ENCODE measurements at places on chromosomes 2 and 18.

- no peak for DNase-seq
Observed at GRCh38 chr2:179340678-179341077, 76.0 kb upstream of the SESTD1 start.

DNA sequence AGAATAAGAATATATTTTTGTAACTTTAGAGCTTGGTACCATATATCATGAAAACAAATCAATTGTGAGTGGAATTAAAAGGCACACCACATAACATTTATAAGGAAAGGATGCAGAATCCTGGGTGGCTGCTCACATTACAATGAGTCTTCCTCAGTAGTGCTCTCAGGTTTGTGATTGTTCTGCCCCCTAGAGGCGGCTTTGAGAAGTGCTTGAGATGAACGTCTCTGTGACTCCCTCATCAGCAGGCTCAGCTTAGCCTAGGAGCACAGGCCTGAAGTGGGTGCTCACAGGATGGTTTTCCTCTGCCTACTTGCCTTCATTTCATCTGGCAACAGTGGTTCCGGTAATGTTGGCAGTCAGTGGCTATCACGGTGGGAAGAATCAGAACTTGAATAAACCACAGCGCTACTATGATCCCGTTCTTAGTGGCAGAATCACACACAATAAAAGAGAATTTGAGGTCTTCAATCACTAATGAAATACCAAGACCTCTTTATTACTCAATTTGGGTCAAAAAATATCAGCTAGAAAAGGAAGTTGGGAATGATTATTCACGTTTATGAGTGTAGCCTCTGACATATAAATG is 38.1 kb upstream of the B4GALT6 start:
- peak; percentile 81 for DNase-seq

DNA sequence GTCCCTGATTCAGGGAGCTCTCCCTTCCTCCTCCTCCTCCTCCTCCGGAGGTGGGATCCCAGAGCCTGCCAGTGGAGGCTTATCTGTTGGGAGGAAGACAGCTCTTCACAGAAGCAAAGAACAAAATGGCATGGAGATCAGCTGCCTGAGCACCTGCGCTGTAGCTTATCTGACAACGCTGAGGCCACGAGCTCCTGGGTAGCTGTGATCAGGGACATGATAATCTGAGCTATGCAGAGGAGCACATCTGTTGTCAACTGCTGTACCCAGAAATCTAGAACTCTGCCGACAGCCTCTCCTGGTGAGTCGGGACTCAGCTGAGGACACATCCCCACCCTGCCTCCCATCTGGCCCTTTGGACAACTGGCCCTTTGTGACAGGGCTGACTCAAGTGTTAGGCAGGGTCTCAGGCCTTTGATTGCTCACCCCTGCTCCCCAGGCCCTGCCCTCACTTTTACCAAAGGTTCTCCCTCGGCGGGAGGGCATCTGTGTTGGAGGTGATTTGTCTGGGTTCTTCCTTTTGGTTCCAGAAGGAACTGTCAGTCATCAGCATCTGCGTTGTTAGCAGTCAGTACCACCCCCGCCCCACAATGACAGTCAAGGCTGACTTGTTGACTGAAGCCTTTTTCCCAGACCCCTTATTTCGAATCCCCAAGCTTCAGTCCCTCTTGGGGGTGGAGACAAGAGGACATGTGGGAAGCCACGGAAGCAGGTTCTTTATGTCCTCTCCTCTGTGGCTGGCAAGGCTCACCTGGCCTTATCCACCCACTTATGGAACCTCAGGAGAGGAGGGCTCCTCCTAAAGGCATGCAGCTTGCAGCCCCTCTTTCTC is 5.9 kb upstream of the CNNM3 start:
- DNase-seq: no peak

DNA sequence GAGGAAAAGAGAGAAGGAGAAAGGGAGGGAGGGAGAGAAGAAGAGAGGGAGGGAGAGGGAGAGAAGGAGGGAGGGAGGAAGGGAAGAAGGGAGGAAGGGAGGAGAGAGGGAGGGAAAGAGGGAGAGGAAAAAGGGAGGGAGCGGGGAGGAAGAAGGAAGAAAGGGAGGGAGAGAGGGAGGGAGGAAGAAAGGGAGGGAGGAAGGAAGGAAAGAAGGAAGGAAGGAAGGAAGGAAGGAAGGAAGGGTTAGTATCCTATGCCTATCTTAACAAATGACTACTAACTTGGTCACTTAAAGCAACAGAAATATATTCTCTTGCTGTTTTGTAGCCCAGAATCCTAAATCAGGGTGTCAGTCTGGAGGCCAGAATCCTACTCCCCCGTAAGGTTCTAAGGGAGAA is 52.1 kb downstream of the CMPK2 start:
- no peak for DNase-seq

DNA sequence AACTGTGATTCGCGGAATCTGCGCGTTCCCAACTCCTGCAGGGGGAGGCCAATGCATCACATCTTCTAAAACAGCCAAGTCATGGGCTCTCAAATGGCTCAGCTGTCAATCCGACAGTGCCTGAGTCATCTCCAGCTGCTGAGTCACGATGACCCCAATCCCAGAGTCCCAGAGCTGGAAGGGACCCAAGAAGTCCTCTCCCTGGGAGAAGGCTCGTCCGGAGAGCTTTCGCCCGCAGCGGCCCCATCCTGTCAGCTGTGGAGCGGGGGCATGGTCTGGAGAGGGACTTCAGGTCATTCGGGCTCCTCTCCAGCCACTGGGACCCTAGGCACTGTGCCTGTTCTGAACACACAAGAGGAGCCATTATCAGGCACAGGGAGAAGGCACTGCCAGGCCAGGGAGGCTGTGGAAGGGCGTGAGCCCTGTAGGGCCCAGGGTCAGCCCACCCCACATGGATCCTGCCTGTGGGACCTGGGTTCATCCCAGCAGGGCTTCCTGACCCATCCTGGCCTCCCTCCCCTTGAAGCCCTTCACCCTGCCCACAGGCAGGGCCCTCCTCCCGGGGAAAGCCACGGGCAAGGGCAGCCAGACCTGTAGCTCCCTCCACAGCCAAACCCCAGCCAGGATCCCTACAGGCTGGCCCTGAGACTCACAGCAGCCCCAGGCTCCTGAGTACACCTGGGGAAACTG is 47.6 kb upstream of the GPC1 start:
- DNase-seq: no peak

DNA sequence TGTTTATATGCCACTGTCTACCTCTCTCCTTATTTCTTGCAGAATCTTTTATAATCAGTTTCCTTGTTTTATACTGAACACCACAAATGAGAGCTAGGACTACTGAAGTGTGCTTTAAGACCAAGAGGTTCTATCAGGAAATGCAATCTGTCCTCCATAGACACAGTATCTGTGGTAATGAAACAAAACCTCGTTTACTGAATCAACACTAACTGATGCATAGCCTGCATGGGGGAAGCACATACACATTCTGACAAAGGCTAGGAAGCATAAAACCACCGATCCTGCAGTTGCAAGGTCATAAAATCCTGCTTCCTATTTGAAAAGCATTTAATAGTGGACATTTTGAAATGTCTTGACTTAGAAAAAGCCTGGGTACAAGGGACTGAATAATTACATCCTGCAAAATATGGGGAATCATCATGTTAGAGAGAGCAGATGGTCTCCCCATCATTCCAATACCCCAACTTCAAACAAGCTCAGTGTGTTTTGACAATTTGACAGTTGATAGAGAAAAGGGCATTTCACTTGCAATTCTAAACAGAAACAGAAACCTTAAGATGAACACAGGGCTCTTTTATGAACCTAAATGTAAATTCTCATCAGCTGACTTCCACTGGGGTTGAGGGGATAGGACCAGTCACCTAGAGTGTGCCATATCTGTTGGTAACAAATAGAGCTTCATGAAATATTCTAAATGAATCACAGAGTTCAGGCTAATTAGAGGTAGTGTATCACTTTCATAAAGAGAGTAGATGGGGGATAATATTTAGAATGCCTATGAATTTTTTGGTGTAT is 1845.6 kb upstream of the PIK3C3 start:
- no peak for DNase-seq

GRCh38 chr2:220499225-220499624 is 871.8 kb downstream of the SLC4A3 start:
- no peak for DNase-seq

DNA sequence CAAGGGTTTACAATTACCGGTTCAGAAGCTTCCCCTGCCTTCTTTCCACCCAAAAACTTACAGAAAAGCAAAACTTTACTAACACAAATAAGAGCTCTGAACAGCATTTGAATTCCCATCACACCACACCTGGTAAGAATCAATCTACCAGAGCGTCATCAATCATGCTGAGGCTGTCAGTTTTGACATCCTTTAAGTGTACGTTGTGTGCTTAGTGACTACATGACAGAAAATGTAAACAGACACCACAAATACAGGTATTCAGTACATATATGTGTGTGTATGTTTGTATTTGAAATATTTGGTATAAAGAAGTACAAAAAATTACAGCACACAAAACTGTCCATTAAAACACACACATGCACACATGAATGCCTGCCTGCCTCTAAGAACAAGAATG is 523.5 kb downstream of the TMEM182 start:
- no peak for DNase-seq

DNA sequence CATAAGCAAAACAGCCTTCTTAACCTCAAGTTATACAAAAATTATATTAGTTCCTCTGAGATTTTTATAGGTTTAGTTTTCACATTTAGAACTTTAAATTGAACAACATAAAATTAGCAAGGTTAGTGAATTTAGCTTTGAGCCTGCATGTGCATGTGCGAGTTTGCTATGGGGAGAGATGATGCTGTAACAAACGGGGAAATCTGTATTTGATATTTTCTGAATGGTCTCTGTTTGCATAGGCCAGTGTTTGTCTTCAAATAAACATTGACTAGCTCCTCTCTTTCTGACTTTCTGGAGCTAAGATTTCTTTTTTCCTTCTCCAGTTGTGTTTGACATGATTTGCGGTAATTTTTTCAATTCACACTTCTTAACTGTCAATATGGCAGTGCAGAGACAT is 30.9 kb upstream of the IL18RAP start:
- no peak for DNase-seq

DNA sequence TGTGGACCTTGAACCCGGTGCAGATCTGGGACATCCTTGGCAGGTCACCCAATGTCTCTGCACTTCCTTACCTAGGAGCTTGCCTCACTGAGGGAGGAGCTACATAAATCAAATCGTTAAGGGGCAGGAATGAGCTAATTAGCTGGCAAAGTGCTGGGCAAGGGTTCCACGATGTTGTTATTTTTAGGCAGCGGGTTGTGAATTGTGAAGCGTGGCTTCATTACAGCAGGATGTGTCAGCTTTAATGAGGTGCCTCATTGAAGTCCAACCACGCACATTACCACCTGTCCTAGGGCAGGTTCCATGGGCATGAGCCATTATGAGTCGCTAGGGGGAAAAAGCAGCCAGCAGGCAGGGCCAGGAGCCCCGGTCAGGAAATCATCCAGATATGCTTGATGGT is 127.0 kb upstream of the AGAP1 start:
- DNase-seq: no peak

DNA sequence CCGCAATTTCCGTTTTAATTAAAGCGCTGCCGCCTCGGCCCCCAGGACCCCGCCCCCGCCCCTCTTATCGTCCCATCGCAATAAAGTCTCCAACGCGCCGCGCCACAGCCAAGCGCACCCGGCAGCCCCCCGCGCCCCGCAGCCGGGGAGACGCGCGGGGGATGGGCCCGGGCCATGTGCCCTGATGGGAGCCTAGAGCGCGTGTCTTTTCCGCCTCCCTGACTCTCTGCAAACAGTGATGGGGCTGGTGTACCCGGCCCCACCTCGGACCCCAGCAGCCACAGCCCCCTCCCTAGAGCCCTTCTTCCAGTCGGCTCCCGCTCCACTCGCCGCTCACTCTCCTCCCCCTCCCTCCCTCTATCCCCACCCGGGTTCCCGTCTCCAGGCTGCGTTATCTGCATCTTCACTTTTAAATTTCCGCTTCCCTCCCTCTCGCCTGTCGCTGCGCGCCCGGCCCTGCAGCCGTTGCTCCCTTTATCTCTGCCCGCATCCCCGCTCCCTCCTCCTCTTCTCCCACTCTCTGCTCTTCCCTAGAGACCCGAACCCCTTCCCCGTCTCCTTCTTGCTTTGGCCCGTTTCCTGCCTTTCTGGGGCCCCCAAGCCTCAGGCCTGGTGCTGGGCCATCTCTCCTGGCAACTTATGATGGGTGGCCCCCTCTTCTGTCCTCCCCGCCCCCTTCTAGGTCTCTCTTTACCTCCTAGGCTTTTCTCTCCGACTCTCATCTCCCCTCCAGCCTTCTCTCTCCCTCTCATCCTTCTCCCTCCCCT is 524 bp upstream of the FEV start:
- no peak for DNase-seq

All from stimulated activated CD4-positive, alpha-beta T cell treated with anti-CD3 and anti-CD28 coated beads, Interleukin-2, amount 100 ng/mL, for 24 hours (primary cell).